BJ (cell line): ENCODE measurements at places on chromosomes 13 and 19.

GRCh38 chr13:45391926-45392325, 26.2 kb downstream of the SLC25A30 start:
- DNase-seq: no peak

GRCh38 chr13:100115693-100116254, 26.9 kb downstream of the PCCA start:
- DNase-seq: no peak

DNA sequence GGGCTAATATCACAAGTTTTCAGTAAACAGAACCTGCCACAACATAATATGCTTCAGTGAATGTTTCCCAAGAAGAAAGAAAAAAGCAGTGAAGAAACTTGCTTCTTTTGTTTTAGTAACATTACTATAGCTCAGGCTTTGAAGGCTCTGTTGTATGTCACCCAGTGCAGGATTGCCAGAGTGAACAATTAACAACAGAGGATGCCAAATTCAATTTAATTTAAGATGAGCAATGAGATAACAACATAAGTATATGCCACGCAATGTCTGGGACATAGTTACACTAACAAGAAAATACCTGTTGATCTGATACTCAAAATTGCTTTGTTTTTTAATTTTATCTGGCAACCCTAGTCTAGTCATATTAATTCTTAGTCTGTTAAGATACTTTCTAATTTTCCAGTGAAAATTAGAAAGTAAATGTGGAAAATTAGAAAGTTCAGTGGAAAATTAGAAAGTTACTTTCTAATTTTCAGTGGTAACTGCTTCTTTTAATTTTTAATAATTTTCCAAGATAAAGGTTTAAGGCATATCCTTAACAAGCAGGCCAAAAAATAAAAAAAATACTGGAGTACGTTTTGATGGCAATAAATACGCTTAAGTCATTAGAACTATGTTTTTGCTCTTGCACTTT, 336.3 kb downstream of the SLITRK6 start:
- DNase-seq: no peak

GRCh38 chr19:13063461-13064091, 39.1 kb downstream of the LYL1 start:
- no peak for DNase-seq

DNA sequence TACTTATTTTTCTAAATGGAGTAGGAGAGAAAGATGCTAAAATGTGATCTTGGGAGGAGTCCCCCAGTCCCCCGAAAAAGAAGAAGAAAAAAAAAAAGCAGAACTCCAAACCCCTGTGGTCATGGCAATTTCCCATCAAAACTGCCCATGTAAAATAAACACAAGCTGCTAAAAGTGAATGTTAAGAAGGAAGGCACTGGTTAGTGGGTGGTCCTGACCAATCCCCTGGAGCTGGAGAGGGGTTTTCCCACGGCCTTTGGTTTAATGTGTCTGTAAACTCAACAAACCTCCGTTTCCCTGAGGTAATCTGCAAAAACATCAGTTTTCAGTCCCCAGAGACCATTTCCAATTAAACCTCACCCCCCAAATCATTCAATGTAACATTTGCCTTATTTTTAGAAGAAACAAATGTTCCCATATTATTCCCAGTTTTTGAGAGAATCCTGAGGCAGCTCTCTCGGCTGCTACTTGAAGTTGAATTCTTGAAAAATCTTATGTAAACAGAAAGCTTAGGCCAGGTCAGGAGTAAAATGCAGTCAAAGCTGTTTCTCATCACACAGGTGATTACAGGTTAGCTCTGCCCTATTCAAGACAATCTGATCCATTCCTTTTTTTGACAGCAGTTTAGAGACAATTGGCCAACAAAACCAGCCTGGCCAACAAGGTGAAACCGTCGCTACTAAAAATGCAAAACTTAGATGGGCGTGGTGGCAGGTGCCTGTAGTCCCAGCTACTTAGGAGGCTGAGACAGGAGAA, 17.0 kb downstream of the RAB3D start:
- no peak for DNase-seq

DNA sequence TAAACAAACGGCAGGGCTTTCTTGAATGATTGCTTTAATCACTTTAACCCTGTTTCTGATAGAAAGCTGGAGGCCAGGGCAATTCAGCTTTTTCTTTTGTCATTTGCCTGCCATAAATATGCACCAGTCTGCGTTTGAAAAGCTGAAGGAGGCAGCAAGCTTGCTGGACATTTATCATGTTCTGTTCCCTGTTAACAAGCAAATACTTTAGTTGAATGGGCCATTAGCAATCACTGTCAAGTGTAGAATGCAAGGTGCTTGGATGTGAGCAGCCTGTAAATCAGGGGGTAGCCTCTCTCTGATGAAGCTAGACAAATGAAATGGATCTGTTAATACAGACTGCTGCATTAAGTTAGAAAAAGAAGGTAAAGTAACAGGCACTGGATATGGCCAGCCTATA, 7.6 kb downstream of the EFNB2 start:
- no peak for DNase-seq

DNA sequence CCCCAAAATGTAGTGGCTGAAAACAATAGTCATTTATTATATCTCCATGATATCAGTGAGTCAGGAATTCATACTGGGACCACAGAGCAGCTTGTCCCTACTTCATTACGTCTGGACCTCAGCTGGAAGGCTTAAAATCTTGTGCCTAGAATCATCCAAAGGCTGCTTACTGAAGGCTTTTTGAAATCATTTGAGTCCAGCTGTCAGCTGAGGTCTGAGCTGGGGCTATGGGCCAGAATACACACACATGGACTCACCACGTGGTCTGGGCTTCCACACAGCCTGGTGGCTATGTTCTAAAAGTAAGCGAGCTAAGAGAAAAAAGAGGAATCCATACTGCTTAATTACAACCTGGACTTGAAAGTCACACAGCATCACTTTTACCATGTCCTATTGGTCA, 209.2 kb downstream of the KCTD12 start:
- no peak for DNase-seq

GRCh38 chr13:79803989-79804388, 323.0 kb downstream of the NDFIP2 start:
- DNase-seq: no peak

GRCh38 chr19:12092956-12093355, 28.4 kb downstream of the ZNF844 start:
- DNase-seq: no peak

DNA sequence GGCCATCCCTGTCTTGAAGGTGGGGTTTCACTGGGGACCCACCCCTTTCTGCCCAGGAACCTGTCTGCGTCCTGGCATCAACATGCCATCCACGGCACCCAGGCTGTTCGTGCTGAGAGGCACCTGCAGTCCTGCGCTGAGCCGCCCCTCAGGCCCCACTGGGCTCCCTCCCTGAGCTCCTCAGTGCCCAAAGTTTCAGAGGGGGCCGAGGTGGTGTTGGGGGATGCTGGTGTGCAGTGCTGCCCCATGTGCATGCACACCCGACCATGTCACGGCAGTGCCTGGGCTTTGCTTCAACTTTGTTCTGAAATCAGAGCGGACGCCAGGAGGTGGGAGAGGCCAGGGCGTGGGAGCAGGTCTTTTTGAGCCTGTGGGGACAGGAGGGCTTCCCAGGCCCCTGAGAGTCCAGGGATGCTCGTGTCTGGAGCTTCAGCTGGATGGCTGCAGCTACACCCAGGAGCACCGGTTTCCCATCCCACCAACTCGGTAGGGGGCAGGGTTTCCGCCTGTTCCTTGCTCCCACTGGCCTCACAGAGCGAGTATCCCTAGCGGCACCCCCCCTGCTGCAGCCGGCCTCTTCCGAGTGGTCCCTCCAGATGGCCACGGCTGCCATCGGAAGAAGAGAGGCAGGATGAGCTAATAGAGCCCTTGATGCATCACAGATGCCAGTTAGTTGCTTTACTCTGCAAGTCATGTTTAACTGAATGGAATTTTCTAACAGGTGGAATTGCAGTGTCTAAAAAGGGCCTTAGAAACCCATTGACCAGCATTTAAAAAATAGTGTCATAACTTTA, 44.0 kb downstream of the WDFY2 start:
- no peak for DNase-seq

DNA sequence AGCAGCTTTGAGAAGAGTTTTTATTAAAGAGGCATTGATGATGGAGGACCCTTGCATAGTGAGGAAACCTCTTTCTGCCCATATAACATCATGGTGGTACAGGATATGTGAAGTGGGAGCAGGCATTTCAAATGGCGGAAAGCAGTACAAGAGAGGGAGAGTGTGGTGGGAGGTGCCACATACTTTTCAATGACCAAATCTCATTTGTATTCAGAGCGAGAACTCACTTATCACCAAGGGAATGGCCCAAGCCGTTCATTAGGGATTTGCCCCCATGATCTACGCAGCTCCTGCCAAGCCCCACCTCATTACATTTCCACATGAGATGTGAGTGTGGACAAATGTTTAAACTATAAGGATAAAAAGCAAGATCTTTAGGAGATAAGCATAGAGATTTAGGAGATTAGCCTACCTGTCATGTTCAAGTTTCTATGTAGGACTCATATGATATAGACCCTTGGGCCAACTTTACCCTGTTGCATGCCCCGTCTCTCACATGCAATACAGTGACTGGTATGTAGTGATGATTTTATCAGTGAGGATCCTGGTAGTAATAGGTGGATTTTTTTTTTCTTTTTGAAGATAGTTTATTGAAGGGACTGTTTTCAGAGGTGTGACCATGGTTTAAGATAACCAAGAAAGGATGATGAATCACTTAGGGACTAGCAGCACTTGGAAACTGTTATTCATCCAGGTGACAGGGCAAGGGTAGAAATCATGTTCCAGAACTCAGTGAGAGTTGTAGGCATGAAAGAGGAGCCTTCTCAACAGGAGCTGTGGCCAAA, 38.3 kb downstream of the DNAJC15 start:
- no peak for DNase-seq

GRCh38 chr19:28744014-28744413, 468.9 kb downstream of the UQCRFS1 start:
- DNase-seq: no peak

- no peak for DNase-seq
These were observed 9.1 kb upstream of the CDC16 start for GRCh38 chr13:114225610-114226009.

DNA sequence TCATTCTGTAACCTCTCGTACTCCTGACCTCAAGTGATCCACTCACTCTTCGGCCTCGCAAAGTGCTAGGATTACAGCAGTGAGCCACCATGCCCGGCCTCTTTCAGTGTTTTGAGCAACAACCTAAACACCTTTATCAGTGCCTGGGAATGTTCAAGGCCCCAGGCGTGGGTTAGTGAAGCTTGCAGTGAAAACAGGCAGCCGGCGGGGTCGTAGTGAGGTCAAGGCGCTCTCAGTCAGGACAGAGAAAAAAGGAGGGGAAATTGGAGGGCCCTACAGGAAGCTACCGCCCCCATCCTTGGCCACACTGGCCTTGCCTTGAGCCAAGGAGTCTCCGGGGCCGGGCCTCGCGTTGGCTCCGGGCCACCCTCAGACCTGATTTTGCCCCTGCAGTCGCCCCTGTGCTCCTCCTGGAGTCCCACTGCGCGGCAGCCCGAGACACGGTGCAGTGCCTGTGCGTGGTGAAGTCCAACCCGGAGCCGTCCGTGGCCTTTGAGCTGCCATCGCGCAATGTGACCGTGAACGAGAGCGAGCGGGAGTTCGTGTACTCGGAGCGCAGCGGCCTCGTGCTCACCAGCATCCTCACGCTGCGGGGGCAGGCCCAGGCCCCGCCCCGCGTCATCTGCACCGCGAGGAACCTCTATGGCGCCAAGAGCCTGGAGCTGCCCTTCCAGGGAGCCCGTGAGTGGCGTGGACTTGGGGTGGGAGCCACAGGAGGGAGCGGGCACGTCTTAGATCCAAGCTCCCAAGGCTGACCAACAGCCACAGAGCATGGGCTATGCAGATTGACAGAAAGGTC, 17.7 kb downstream of the MAG start:
- no peak for DNase-seq

GRCh38 chr19:38389101-38389925, 816 bp downstream of the SPRED3 start:
- DNase-seq: no peak

- no peak for DNase-seq
These were observed 46.5 kb upstream of the GTF2F2 start for GRCh38 chr13:45073809-45074208.

DNA sequence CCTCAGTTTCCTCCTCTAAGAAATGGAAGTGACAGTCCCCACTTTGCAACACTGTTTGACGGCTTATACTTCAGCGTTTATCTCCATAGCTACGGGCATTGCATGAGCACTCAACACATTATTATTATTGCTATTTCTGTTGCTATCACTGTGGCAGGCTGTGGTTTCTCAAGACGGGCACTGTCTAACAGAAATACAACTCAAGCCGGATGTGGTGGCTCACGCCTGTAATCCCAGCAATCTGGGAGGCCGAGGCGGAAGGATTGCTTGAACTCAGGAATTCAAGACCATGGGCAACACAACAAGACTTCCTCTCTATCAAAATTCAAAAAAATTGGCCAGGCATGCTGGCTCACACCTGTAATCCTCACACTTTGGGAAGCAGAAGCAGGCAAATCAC, 4.9 kb upstream of the ZSWIM4 start:
- DNase-seq: no peak

GRCh38 chr13:99269627-99270241, 11.6 kb upstream of the GPR18 start:
- no peak for DNase-seq

DNA sequence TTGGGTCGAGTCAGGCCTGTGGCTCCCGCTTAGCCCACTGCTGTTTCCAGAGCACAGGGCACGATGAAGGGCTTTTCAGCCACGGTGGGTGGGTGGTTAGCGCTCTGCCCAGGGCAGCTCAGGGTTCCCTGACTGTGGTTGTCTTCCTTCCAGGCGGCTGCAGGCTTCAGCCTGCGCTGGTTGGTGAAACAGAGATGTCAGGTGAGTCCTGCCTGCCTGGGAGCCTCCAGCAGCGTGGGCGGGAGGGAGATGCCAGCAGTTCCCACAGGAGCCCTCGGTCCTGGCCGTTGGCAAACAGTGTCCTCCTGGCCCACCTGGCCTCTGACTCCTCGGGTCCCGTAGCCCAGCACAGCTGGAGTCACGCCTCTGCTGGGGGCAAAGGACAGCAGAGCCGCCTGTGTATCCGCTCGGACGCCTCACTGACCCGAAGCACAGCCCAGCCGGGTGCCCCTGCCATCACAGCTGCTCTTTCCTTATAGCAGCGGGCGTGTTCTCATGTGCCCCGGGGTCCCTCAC, 9.7 kb downstream of the ADAT3 start:
- DNase-seq: no peak

DNA sequence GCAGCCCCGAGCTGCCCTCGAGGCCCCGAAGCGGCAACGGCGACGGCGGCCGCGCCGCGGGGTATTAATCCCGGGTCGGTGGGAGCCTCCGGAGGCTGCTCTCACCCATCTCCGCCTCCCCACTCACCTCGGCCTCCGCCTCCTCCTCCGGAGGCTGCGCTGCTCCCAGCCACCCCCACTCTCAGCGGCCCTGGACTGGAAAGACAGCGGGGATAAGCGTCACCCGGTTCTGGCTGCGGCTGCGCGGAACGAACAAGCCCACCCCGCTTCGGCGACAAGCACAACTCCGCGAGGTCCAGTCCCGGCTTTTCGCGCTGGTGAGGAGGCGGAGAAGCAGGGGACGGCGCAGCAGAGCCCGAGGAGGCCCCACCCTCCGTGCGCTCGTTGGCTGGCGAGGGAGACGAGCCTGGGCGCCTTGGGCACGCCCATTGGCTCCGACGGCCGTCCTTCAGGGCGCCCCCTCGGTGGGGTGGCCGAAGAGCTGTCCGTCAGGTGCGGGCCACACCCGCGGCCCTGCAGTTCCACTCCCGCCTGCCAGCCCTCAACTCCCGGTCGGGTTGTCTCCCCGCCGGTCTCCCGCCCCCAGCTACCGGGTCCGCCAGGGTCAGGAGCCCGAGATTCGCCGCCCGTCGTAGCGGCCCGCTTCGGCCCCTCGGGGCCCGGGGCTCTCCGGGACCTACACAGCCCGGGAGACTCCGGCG, at the start of gene ZMYM5:
Gene ZMYM5 (minus strand): TSS at position 327 of the 701 bp plus-strand sequence. CDS start 11,469 bp downstream, outside the sequence.
- DNase-seq: peak; percentile 97
